ENCODE measurements at places on chromosomes 7 and 10.

GRCh38 chr10:105210546-105210945 lies 569.5 kb downstream of the SORCS3 start:
- no peak for DNase-seq

- DNase-seq = peak; percentile 61
These were observed 55.1 kb downstream of the PDZD8 start for GRCh38 chr10:117320050-117320665.

DNA sequence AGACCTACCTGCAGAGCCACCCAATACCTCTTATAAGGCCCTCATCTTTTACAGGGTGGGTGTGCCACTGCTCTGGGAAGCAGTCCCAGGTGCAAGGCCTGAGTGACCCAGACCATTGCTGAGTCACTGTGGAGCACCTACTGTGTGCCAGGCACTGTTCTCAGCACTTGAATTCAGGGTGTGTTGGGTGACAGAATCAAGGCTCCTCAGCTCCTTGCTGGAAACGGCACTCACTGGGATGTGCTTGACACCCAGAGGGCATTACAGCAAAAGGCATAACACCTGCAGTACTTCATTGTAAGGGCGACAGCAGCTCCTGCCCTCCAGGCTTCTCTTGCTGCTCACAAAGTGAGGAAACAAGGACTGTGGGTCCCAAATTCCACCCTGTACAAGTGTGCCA lies 7.1 kb downstream of the CAMK2B start:
- DNase-seq = no peak

DNA sequence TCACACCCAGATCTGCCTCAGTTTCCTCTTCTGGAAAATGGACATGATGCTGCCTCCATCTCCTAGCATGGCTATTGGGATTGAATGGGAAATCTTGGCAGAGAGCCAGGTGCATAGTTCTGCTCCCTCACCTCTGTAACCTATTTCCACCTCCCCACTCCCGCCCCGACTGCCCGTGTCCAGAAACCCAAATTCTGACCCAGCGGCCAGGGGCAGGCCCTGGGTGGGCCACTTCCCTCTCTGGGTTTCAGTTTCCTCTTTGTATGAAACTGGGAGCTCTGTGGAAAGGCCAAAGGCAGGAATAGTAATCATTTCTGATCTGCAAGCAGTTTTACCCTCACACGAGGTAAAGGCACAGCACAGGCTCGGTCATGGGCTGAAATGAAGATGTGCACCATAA lies 74.1 kb upstream of the DUSP5 start:
- DNase-seq = no peak

DNA sequence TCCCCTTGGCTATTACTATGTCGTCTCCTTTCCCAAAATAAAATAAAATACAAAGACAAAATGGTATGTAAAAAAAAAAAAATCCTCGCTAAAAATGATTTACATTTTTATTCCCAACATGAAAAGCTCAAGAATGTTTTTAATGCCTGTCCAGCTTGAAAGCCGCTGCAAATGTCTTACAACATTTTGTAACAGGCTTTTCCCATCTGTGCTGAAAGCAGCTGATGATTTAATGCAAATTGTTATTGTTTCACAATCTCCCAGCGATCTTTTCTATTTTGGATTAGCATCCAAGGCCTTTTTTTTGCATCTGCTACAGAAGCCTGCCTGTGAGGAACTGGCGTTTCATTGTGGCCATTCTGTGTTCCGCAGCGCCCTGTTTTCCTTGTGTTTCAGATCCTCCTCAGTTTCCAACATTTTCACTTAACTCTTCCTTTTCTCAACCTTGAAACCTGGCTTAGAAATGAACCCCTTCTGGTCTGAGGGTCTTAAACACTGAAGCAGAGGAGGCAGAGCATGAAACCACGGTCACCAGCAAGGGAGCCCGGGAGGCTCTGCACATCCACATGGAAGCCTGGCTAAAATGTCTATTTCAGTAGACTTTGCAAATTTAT lies 712.1 kb downstream of the PARD3 start:
- DNase-seq = no peak

GRCh38 chr10:113226831-113227445 lies 276.9 kb downstream of the TCF7L2 start:
- DNase-seq = no peak

- no peak for DNase-seq
These were observed 3.0 kb downstream of the IRF5 start for GRCh38 chr7:128940494-128941322.

DNA sequence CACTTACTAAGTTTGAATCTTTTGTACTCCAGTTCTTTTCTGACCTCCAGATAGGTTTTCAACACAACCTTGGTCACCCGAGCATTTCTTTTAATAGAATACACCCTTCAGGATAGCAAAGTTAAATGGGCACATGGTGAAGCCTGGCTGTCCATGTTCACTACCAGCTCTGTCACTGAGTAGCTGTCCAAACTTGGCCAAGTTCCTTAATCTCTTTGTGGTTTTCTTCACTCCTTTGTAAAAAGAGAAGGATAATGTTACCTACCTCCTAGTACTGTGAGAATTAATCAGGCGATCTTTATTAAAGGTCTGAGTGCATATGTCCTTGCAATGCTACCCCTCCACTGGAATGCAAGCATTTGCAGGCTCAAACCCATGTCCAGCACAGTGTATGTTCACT lies 128.1 kb upstream of the PTPRZ1 start:
- no peak for DNase-seq

GRCh38 chr10:120972259-120972658 lies 121.1 kb downstream of the WDR11 start:
- DNase-seq = no peak

GRCh38 chr10:124221356-124222317 lies 128.2 kb upstream of the CHST15 start:
- no peak for DNase-seq

DNA sequence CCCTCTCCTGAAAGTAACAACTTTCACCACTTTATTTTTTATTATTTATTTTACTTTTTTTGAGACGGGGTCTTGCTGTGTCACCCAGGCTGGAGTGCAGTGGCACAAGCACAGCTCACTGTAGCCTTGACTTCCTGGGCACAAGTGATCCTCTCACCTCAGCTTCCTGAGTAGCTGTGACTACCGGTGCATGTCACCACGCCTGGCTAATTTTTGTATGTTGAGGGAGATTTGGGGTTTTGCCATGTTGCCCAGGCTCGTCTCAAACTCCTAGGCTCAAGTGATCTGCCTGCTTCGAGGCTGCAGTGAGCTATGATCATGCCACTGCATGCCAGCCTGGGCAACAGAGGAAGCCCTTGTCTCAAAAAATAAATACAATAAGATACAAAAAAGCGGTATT lies 14.9 kb upstream of the SLIT1 start:
- DNase-seq = no peak
